ENCODE measurements at places on chromosomes 3 and 15. TPM values are rescaled to one million over a fixed set of nuclear protein-coding genes. Genes with fewer than 3 reads are reported as not detected.

ELL3 gene
- total RNA-seq: 6.8 TPM

CX3CR1 gene
- total RNA-seq: not detected

EFCC1 gene
- total RNA-seq: 0.15 TPM

ANKRD63 gene
- 0.72 TPM for total RNA-seq

MFAP1 gene
- 29.7 TPM for total RNA-seq

MNS1 gene
- 3.8 TPM for total RNA-seq

OR5H1 gene
- not detected for total RNA-seq

CFAP91 gene
- total RNA-seq: 0.90 TPM

ZNF660 gene
- total RNA-seq: not detected

OR5K2 gene
- not detected for total RNA-seq

CCR9 gene
- total RNA-seq: not detected

NDN gene
- not detected for total RNA-seq

DUOXA1 gene
- not detected for total RNA-seq

NRG4 gene
- 0.39 TPM for total RNA-seq

SPG11 gene
- 55.0 TPM for total RNA-seq

GPR62 gene
- total RNA-seq: not detected

DVL3 gene
- total RNA-seq: 97.2 TPM

SAMMSON gene
- not detected for total RNA-seq

GRAMD2A gene
- 1.3 TPM for total RNA-seq

- no peaks in the 10 kb centered on the region for H3K36me3 ChIP-seq
- no peaks in the 10 kb centered on the region for H3K27me3 ChIP-seq
- no peak overlapping the region for H3K27ac ChIP-seq
- H3K4me3 ChIP-seq: no peak overlapping the region
- no peaks in the 10 kb centered on the region for H3K4me1 ChIP-seq
Observed at GRCh38 chr3:25177041-25177440, 251.0 kb upstream of the RARB start.

- H3K27ac ChIP-seq: peak overlapping the region; percentile 99
- H3K4me1 ChIP-seq: peaks cover 55% of the 10 kb centered on the region
- H3K27me3 ChIP-seq: no peaks in the 10 kb centered on the region
- H3K36me3 ChIP-seq: no peaks in the 10 kb centered on the region
- peak overlapping the region; percentile 23 for H3K4me3 ChIP-seq
Observed at GRCh38 chr15:62896969-62897486, 145.5 kb upstream of the TPM1 start.

- no peaks in the 10 kb centered on the region for H3K36me3 ChIP-seq
- no peak overlapping the region for H3K27ac ChIP-seq
Observed at GRCh38 chr3:29475305-29475840, 194.5 kb downstream of the RBMS3 start.

GRCh38 chr3:133377396-133377795 is 22.5 kb upstream of the BFSP2 start:
- no peaks in the 10 kb centered on the region for H3K36me3 ChIP-seq
- H3K27ac ChIP-seq: no peak overlapping the region
- DNase-seq: no peak

DNA sequence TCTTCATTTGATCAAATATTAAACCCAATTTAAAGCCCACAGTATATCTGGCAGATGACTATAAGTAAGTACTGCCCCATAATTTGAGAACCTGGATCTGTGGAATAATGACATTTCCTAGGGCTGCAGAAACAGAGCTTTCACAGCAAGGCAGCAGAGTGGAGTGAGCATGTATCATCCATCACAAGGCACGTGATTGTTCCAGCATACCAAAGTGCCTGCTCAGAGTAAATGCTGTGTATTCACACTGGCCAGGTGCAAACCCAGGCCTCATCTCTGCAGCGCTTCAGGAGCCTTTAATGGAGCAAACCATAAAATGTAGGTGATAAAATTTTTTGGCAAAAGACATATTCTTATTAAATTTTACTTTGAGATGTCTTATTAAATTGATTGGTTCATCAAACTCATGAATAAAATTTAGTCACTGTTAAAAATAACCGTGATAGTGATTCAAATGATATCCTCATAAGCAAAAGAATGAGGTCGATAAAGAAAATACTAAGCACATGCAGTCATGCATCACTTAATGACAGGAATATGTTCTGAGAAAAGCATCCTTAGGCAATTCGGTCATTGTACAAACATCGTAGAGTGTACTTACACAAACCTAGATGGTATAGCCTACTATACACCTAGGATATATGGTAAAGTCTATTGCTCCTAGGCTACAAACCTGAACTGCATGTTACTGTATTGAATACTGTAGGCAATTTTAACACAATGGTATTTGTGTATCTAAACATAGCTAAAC is 99.3 kb upstream of the SLC24A5 start:
- DNase-seq: no peak
- no peak overlapping the region for H3K27ac ChIP-seq
- H3K36me3 ChIP-seq: no peaks in the 10 kb centered on the region
- H3K4me1 ChIP-seq: no peaks in the 10 kb centered on the region

DNA sequence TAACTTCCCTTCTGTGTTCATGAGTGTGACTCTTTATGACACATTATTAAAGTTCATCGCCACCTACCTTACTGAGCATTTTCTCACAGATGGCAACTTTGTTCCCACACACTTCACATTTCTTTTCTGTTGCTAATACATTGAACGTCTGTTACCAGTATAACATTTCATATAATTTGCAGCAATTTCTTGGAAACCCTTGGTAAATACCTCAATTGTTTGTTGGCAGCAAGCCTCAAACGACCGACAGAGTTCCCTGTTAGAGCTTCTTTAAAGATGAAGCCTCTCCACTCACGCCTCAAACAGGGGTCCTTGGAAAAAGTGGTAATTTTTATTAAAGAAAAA is 3.2 kb upstream of the CHSY1 start:
- no peak overlapping the region for H3K4me3 ChIP-seq
- H3K4me1 ChIP-seq: peaks cover 28% of the 10 kb centered on the region
- H3K36me3 ChIP-seq: no peaks in the 10 kb centered on the region
- H3K27me3 ChIP-seq: no peaks in the 10 kb centered on the region

GRCh38 chr3:105480768-105481167 is 114.1 kb downstream of the ALCAM start:
- H3K36me3 ChIP-seq: no peaks in the 10 kb centered on the region
- H3K27me3 ChIP-seq: no peaks in the 10 kb centered on the region
- DNase-seq: no peak
- no peak overlapping the region for H3K27ac ChIP-seq
- no peaks in the 10 kb centered on the region for H3K4me1 ChIP-seq
- no peak overlapping the region for H3K4me3 ChIP-seq

DNA sequence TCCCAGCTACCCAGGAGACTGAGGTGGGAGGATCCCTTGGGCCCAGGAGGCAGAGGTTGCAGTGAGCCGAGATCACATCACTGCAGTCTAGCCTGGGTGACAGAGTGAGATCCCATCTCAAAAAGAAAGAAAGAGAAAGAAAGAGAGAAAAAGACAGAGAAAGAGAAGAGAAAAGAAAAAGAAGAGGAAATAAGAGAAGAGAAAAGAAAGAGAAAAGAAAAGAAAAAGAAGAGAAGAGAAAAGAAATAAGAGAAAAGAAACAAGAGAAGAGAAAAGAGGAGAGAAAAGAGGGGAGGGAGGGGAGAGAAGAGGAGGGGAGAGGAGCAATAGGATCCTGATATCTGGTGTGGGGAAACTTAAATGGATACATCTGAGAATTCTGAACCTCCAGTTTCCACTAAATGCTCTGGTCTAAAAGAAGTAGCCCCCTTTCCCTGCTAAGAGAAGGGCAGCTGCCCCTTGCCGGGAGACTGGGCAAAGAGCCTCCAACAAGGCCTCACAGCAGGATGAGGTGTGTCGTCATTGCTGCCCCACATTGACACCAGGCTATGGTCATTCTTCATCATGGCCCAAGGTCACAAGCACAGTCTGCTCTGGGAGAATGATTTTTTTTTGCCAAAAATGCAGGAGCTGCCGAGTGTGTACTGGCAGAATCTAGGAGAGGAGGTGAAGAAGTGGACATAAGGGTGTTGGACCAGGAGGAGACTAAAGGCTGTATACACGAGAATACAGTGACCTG is 21.1 kb upstream of the COMMD4 start:
- no peaks in the 10 kb centered on the region for H3K4me1 ChIP-seq
- H3K27me3 ChIP-seq: peaks cover 3% of the 10 kb centered on the region
- no peaks in the 10 kb centered on the region for H3K36me3 ChIP-seq
- H3K27ac ChIP-seq: no peak overlapping the region
- no peak for DNase-seq
- H3K4me3 ChIP-seq: no peak overlapping the region

- no peaks in the 10 kb centered on the region for H3K27me3 ChIP-seq
- no peaks in the 10 kb centered on the region for H3K4me1 ChIP-seq
- peaks cover 6% of the 10 kb centered on the region for H3K36me3 ChIP-seq
- no peak overlapping the region for H3K4me3 ChIP-seq
- no peak overlapping the region for H3K27ac ChIP-seq
- DNase-seq: no peak
Observed at GRCh38 chr3:47994180-47994579, 22.0 kb downstream of the MAP4 start.

- H3K27ac ChIP-seq: no peak overlapping the region
- H3K27me3 ChIP-seq: no peaks in the 10 kb centered on the region
- no peaks in the 10 kb centered on the region for H3K4me1 ChIP-seq
- DNase-seq: no peak
- H3K36me3 ChIP-seq: no peaks in the 10 kb centered on the region
Observed at GRCh38 chr15:68333775-68334470, 56.4 kb downstream of the FEM1B start.

DNA sequence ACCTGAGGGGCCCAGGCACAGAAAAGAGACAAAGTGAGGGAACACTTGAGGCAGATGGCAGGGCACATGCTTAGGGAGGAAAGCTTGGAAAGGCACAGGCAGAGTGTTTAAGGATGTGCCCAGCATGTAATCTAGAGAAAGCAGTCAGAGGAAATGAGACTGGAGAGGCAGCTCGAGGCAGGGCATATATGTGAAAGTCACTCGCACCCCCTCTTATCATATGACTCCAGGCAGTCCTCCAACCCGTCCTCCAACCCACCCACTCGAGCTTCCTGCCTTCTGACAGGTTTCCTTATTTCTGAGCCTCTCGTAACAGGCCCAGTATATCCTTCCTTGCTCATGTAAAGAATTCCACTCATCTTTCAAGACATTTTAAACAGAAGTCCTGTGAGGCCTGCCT is 294.0 kb downstream of the SOX2 start:
- no peaks in the 10 kb centered on the region for H3K27me3 ChIP-seq
- H3K4me1 ChIP-seq: no peaks in the 10 kb centered on the region
- no peak for DNase-seq
- H3K27ac ChIP-seq: no peak overlapping the region

- H3K4me3 ChIP-seq: no peak overlapping the region
- no peak overlapping the region for H3K27ac ChIP-seq
- H3K27me3 ChIP-seq: no peaks in the 10 kb centered on the region
- no peaks in the 10 kb centered on the region for H3K36me3 ChIP-seq
Observed at GRCh38 chr3:19183584-19183983, 35.3 kb downstream of the KCNH8 start.

DNA sequence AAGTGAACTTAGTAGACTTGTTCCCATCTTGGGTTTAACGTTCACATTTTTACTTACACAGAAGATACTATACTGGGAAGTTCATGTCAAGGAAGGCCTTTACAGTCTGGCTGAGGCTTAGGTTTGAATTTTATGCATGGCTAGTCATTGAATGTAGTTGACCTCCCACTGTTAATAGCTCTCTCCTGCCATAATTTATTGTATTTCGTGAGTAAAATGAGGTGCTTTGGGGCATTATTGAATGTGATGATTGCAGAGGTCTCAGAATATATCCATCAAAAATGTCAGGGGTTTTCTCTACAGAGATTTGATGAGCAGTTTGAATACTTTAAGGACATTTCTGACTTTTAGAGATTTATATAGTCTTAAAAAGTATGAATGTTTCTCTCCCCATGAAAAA is 356.6 kb upstream of the GRM7 start:
- H3K4me1 ChIP-seq: no peaks in the 10 kb centered on the region
- H3K4me3 ChIP-seq: no peak overlapping the region
- no peak overlapping the region for H3K27ac ChIP-seq
- H3K27me3 ChIP-seq: no peaks in the 10 kb centered on the region
- H3K36me3 ChIP-seq: no peaks in the 10 kb centered on the region

GRCh38 chr3:140898340-140899180 is 43.1 kb upstream of the SLC25A36 start:
- peak; percentile 28 for DNase-seq
- H3K4me3 ChIP-seq: no peak overlapping the region
- H3K4me1 ChIP-seq: no peaks in the 10 kb centered on the region
- peaks cover 5% of the 10 kb centered on the region for H3K27me3 ChIP-seq
- H3K27ac ChIP-seq: no peak overlapping the region

GRCh38 chr15:43286074-43286473 is 19.3 kb upstream of the TGM5 start:
- H3K36me3 ChIP-seq: no peaks in the 10 kb centered on the region
- DNase-seq: no peak
- H3K4me1 ChIP-seq: no peaks in the 10 kb centered on the region
- no peak overlapping the region for H3K4me3 ChIP-seq

GRCh38 chr3:176275113-176275512 is 922.2 kb downstream of the TBL1XR1 start:
- H3K4me3 ChIP-seq: no peak overlapping the region
- DNase-seq: no peak
- H3K27me3 ChIP-seq: no peaks in the 10 kb centered on the region
- no peaks in the 10 kb centered on the region for H3K4me1 ChIP-seq
- no peak overlapping the region for H3K27ac ChIP-seq
- no peaks in the 10 kb centered on the region for H3K36me3 ChIP-seq

DNA sequence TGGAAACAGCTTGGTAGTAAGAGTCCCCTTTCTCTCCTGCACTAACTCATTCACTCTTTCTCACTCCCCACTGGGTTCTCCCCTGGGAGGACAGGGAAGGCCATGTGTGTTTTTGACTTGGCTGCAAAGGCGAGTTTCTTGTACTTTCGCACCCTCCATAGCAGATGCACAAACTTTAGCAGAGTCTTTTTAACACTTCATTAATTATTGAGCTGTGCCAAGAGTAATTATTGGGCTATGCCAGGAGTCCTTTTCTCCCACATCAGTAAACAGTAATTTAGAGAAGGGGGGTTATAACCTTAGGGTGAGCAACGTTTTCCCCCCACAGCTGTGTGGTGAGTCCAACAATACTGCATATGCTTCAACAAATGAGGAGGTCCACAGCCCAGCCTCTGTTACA is 224.4 kb upstream of the ATP11B start:
- H3K36me3 ChIP-seq: no peaks in the 10 kb centered on the region
- H3K27me3 ChIP-seq: no peaks in the 10 kb centered on the region
- DNase-seq: no peak
- H3K4me1 ChIP-seq: no peaks in the 10 kb centered on the region

DNA sequence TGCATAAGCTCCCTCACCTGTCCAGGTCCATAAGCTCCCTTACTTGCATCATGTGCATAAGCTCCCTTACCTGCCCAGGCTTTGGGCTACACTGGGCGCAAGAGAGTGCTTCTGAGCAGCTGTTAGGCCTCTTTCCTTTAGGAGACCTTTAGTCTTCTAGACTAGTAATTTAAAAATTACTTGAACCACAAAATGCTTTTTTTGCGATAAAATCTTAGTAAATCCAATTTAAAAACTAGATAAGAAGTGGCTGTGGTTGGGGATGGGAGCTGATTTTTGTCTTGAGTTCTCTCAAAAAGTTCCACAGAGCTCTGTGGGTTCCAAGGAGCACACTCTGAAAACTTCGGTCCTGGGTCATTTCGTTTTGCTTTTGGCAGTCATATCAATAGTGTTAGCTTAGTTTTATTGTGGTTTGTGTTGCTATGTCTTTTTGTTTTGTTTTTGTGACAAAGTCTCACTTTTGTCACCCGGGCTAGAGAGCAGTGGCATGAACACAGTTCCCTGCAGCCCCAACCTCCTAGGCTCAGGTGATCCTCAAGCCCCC is 6.7 kb downstream of the CEMIP start:
- H3K4me3 ChIP-seq: no peak overlapping the region
- no peaks in the 10 kb centered on the region for H3K4me1 ChIP-seq
- H3K27ac ChIP-seq: no peak overlapping the region
- no peak for DNase-seq

GRCh38 chr3:13075318-13075717 is 2.1 kb upstream of the IQSEC1 start:
- H3K4me1 ChIP-seq: no peaks in the 10 kb centered on the region
- no peaks in the 10 kb centered on the region for H3K36me3 ChIP-seq
- no peak overlapping the region for H3K27ac ChIP-seq
- no peak for DNase-seq

Data from Panc1 (cell line).